ENCODE measurements at places on chromosomes 4 and X.

DNA sequence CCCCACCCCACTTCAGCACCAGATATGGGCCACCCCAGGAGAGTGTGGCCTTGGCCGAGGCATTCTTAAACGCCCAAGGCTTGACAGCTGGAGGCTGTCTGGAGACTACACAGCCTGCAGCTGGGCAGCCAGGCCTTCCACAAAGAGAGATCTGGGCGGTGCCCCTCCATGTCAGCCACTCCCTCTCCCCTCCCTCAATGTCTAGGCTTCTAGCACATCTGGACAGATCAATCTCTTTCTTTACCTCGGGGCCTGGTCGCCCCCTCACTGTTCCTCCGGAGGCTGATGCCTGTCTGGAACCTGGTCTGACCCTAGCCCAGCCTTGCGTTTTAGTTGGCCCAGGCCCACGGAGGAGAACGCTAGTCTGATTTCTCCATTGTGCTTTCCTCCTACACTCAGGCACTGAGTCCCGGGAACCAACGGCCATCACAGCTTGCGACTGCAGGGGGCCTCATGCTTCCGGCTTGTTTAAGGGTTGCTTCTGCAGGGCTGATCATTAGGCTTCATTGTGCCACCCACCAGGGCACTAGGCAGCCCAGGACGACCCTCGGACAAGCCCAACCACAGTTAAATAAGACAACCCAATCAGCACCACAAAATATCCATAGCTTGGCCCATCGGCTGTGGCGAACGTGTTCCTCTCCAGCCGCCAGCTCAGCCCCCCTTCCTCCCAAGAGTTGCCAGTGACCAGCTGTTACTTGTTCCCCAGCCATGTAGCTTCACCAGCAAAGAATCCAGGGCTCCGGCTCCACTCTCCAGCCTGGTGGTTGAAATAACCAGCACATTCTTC, 200.6 kb downstream of the BCOR start:
- DNase-seq: no peak

DNA sequence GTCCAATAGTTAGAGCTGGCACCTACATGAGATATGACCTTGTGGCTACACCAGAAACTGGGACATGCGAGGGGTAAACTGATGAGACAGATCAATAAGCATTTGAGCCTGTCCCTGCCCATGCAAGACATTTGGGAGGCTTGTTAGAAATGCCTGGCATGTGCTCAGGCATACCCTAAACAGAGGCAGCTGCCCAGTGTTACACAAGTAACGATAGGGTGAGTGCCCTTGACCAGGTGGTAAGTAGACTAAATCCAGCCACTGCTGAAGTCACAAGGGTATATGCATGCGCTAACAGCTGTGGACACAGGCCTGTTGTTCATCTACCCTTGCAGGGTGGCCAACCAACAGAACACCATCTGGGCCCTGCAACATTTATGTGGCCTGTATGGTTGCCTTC, 56.1 kb upstream of the CCDC149 start:
- DNase-seq: no peak

DNA sequence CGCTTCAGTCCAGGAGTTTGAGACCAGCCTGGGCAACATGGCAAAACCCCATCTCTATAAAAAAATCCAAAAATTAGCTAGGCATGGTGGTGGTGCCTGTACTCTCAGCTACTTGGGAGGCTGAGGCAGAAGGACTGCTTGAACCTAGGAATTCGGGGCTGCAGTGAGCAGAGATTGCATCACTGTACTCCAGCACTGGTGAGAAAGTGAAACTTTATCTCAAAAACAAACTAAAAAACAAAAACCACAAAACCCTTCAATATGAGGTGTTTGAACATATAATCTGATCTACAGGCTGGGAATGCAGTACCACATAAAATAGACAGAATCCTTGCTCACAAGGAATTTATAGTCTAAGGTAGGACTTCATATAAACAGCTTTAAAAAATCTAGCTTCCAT, 103.9 kb downstream of the PDS5A start:
- DNase-seq: no peak

DNA sequence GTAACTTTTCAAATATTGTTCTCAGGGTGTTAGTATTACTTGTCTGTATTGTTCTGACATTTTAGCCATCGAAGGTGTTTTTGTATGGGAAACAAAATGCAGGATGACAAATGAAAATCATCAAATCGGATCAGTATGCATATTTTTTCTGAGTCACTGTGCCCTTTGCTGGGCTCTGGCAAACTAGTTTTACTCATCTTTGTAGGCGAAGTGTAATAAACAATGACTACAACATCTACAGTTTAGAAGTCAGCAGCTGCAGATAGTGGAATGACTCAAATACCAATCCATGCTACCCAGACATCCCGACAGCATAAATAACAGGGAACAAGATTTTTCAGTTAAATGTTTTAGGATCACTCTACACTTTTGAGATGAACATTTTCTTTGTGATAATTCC, 557.3 kb upstream of the TENM3 start:
- no peak for DNase-seq

DNA sequence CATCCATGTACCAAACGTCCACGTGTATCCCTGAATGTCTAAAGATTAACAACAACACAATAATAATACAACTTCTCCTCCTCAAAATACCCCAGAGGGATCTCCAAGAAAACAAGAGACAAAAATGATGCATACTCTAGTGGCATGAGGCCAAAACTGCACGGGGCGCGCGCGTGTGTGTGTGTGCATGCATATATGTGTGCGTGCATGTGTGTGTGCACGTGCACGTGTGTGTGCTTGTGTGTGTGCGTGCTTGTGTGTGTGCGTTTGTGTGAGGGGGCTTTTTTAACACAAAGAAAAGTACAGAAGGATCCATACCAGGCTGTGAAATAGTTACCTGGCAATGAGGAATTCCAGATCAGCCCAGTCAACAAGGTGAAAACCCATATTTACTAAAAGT, 48.5 kb downstream of the PRKX start:
- no peak for DNase-seq

GRCh38 chr4:162406637-162407365, 243.0 kb upstream of the FSTL5 start:
- no peak for DNase-seq
